Hindlimb muscle (tissue), 1 donor: ENCODE measurements at places on chromosomes 12 and 14. TPM values are rescaled to one million over a fixed set of nuclear protein-coding genes. Genes with fewer than 3 reads are reported as not detected.

- no peak for DNase-seq
Observed at GRCh38 chr12:13128291-13128965, 25.0 kb upstream of the GSG1 start.

DNA sequence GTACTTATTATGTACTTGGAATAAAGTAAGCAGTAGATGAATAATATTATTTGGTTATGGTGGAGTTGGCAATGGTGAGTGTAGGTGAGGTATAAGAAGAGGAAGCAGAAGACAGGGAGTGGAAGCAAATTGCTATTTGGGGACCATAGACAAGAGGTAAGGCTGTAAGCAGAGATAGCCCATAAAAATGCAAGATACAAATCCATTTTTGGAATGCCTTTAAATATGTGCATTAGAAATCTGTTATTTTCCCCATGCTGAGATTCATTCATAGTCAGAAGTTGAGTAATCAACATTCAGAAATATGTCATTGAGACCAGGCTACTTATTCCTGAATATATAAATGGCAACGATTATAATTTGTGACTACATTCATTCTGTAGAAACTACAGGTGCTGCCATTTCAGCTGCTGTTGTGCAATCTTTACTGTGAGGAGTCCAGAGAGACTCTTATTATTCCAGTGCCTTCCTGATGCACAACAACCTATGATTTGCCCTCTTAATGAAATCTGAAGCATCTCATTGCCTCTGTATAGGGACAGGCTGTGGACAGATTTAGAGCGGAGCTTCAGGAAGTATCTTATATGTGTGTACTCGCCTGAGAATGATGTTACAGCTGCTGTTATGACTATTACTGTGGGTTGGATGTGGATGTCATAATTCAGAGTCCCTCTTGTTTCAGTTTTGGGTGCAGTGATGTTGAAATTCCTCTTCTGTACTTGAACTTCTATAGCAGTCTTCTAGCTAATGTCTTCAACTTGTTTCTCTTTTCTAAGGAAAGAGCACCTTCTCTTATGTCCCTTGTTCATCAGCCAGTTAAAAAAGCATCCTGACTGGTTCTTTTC, 173.8 kb downstream of the NAV3 start:
- no peak for DNase-seq

- DNase-seq, result no peak
Observed at GRCh38 chr12:124404162-124404784, 109.4 kb downstream of the RFLNA start.

PLEKHD1 gene
- polyA plus RNA-seq, result 0.62 TPM

DNA sequence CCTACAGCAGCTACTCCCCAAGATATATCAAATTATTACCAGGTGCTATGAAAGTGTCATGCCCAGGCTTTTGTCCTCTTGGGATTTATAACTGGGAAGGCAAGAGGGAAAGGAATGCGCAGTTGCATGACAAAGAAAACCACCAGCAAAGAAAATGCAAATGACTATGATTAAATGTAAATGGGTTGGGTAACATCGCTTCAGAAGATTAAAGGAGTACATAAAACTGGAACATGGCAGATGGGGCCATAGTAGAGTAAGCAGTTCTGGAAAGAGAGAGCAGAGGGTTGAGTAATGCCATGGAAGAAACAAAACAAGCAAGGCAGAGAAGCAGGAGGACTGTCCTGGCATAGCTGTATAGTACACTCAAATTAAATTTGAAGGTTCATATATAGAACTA, 493.1 kb downstream of the NOVA1 start:
- DNase-seq, result no peak

GRCh38 chr12:111686574-111687105, 787 bp downstream of the ACAD10 start:
- no peak for DNase-seq

GRCh38 chr14:68335312-68335711, 457.6 kb downstream of the ZFP36L1 start:
- no peak for DNase-seq

DNA sequence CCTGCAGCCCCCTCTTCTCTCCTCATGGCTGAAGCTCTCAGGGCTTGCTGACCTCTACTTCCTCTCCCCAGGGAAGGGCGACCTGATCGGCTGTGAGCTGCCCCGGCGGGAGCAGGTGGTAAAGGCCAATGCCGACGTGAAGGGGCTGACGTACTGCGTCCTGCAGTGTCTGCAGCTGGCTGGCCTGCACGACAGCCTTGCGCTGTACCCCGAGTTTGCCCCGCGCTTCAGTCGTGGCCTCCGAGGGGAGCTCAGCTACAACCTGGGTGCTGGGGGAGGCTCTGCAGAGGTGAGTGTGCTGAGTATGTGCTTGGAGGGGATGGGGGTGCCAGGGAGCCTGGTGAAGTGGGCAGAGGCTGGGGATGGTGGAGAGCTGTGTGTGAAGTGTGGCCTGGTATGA, 13.7 kb downstream of the MCRS1 start:
- DNase-seq, result no peak

- no peak for DNase-seq
Observed at GRCh38 chr12:68264857-68265256, 11.5 kb upstream of the IL22 start.

GRCh38 chr14:47675466-47676314, at the start of gene MDGA2:
TSS of gene MDGA2 (minus strand) at chr14:47675605.
- DNase-seq, result no peak

- DNase-seq, result no peak
Observed at GRCh38 chr14:41505491-41505890, 101.2 kb upstream of the LRFN5 start.

DNA sequence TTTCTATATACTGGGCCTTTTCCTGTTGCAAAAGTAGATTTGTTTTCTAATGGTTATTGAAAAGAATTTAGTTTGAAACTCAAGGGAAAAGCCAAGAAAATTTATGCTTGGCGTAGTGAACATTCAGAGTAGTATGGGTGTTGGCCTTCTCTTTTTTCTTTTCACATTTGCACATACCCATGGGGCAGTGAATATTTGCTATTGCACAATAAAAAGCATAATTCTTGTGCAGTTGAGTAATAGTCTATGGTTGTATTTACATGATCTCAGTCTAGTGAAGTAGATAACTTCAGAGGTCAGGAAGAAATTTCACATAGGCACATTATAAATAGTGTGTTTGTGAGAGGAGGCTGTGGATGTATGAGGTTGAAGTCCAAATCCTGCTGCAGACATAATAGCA, 158.1 kb downstream of the FLRT2 start:
- peak; percentile 58 for DNase-seq

- no peak for DNase-seq
Observed at GRCh38 chr12:23721268-23721667, 228.2 kb downstream of the SOX5 start.

DNA sequence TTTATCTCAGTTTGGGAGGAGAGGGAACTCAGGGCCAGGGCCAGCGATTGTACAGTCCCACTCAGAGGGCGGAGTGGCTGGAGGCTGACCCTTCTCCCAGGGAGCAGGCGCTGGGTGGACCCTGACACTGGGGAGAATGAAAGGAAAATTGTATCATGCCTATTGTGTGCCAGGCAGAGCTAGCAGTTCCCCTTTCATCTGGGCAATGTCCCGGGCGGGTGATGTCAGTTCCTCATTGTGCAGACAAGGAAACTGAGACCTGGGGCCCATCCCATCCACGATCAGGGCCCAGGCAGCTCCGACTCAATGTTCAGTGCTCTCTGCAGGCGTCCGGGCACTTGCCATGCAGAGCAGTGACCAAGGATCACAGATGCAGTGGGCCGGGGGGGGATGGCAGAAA, 101.9 kb upstream of the RTL1 start:
- DNase-seq, result no peak

FGD6 gene
- polyA plus RNA-seq, result 3.4 TPM

GRCh38 chr12:38886064-38886463, 19.3 kb downstream of the CPNE8 start:
- no peak for DNase-seq

BBOF1 gene
- polyA plus RNA-seq, result 6.0 TPM

IQSEC3 gene
- 2.9 TPM for polyA plus RNA-seq

DNA sequence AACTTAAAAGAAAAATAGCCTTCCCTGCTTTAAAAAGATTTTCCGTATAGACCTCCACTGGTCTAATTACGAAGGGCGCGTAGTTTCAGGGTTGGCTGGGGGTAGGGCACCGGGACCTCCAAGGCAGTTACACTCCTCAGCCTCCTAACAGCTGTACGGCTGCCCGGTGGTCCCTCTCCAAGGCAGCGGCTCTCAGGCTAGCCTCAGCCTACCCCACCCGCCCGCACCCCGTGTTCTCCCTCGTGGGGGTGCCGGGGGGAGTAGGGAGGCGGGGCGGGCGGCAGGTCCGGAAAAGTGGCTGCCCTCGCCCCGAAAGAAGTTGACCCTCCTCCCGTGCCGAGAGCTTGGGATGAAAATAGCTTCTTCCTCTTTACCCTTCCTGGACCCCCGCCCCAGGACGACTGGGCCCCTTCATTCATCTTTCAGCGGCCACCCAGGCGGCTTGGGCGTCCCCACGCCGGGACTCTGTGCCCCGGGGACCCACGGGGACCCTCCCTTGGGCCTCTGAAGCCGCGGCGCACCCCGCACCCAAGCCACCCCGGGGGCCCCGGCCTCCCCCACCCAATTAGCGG, 991 bp upstream of the RCOR1 start:
- peak; percentile 52 for DNase-seq

DNA sequence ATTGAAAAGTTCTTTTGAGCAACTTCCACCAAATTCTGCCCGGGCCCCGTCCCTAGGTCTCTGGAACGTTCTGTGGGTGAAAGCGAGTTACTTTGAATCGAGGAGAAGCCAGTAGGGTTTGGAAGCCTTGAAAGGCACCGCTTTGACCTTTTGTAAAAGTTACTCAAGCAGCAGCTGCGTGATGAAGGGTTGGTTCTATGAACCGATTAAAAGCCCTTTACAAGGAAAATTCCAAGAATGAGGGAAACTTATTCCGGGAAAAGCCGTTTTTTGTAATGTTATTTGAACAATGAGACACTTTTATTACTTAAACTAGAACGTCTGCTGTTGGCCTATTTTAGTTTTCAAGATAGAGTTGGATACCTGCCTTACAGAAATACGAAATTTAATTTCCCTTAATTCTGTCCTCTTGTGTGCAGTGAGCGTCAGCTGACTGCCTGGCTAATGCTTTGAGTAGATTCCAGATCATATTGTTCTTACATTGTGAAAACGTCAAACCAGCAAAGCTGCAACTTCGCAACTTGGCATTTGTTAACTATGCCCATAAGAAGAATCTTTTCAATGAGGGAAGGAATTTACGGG, 906 bp downstream of the LARP4 start:
- peak; percentile 35 for DNase-seq

DNA sequence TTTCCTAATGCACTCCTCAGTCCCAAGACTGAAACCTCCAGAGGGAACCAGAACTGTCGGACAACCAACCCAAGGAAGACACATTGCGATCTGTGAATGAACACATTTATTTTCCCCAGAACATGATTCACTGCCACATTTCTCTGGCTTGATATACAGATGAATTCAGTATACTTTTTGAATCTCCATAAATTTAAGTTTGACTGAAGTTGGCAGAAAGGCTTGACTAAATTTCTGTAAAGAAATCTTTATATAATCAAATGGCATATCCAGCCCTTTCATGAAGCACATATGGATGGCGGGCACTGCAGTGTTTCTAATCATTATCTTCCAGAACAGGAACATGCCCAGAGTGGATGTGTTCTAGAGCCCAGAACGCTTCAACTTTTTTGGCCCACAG, 56.7 kb downstream of the DCAF5 start:
- DNase-seq, result no peak

AICDA gene
- 0.23 TPM for polyA plus RNA-seq

CD27 gene
- polyA plus RNA-seq, result 0.71 TPM

RGS6 gene
- polyA plus RNA-seq, result 7.6 TPM

- no peak for DNase-seq
Observed at GRCh38 chr14:34275530-34275929, 186.5 kb downstream of the SPTSSA start.

ERP27 gene
- 0.32 TPM for polyA plus RNA-seq

DNA sequence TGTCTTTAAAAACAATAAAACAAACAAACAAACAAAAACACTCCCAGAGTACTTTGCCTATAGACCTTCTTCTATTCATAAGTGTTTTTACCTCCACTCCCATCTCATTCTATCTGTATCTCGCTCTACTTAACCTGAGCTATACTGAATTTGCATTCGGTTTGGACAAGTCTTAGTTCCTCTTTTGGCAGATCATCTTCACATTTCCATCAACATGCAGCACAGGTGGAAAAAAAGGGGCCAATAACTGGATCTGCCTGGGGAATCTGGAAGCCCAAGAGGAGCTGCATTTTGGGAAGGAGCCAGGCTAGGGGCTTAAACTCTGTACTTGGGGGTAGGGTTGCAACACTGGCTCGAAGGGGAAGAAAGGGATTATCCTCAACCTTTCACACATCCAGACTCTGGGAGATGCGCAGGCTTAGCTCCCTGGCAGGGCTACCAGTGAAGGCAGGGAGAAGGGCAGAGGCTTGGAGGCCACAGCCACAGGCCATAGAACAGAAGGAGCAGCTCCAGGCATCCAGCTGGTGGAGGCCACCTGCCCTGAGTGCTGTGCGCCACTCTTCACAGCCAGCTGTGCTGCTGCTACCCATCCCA, 4.1 kb downstream of the NINJ2 start:
- no peak for DNase-seq

GRCh38 chr12:67202011-67202677, 67.0 kb upstream of the CAND1 start:
- DNase-seq, result no peak

- no peak for DNase-seq
Observed at GRCh38 chr14:36212577-36212976, 36.1 kb upstream of the PTCSC3 start.

- no peak for DNase-seq
Observed at GRCh38 chr12:10205220-10205807, 7.4 kb upstream of the GABARAPL1 start.

DNA sequence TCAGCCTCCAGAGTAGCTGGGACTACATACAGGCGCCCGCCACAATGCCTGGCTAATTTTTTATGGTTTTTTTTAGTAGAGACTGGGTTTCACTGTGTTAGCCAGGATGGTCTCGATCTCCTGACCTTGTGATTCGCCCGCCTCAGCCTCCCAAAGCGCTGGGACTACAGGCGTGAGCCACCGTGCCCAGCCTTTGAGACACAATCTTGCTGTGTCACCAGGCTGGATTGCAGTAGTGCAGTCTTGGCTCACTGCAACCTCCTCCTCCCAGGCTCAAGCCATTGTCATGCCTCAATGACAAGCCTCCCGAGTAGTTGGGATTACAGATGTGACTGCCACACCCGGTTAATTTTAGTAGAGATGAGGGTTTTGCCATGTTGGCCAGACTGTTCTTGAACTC, 21.3 kb upstream of the STRN3 start:
- no peak for DNase-seq

DNA sequence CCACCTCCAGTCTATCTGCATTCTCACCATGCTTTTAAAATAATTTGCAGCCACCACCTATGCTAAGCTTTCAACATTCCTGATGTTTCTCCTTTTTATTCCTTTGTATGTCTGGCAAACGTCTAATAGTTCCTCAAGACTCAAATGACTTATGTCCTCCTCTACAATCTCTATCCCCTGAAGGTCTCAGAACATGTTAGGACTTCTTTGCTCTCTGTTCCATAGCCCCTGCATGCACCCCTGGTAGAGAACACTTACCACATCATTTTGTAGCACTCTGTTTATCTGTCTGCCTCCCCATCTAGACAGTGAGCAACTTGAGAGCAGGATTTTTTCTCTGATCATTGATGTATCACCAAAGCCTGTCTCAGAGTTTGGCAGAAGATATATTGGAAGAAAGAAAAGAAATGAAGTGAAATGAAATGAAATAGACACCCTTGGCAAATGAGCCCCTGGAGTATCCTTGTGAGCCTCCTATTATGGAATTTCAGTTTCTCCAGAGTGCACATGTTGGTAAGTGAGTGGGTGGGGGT, 1231.2 kb upstream of the FLRT2 start:
- no peak for DNase-seq

CLEC2A gene
- polyA plus RNA-seq, result not detected
